Psoas muscle (tissue), 8 donors: ENCODE measurements at places on chromosomes 6 and 20. TPM values are rescaled to one million over a fixed set of nuclear protein-coding genes. Genes with fewer than 3 reads are reported as not detected.

The TRIM40 gene
- not detected for total RNA-seq

The DSN1 gene
- 1.7 TPM for total RNA-seq

The PSORS1C2 gene
- not detected for total RNA-seq

The STK4 gene
- total RNA-seq = 5.1 TPM

The OCSTAMP gene
- not detected for total RNA-seq

The CDS2 gene
- 19.9 TPM for total RNA-seq

The RSPO3 gene
- total RNA-seq = 12.6 TPM

The NELFE gene
- total RNA-seq = 49.4 TPM
